ENCODE measurements at places on chromosomes 4 and X. TPM values are rescaled to one million over a fixed set of nuclear protein-coding genes. Genes with fewer than 3 reads are reported as not detected.

DNA sequence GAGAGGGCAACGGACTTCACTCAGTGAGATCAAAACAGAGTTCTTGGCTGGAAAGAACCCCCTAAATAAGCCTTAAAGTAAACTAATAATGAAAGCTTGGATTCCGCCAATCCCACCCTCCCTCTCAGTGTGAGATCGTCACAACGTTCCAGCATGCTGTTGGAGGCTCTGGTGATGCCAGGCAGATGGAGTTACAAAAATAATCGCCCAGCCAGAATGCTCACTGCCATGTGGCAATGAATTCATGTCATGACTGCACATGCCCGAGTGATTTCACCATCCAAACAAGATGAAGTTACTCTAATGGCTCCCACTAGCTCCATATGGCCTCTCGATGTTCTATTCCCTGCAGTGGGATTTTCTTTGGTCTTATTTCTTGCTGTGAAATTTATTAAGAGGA lies 248.0 kb downstream of the SPATA18 start:
- no peaks in the 10 kb centered on the region for H3K36me3 ChIP-seq
- H3K27me3 ChIP-seq: no peaks in the 10 kb centered on the region
- no peak overlapping the region for H3K4me3 ChIP-seq
- H3K27ac ChIP-seq: no peak overlapping the region

DNA sequence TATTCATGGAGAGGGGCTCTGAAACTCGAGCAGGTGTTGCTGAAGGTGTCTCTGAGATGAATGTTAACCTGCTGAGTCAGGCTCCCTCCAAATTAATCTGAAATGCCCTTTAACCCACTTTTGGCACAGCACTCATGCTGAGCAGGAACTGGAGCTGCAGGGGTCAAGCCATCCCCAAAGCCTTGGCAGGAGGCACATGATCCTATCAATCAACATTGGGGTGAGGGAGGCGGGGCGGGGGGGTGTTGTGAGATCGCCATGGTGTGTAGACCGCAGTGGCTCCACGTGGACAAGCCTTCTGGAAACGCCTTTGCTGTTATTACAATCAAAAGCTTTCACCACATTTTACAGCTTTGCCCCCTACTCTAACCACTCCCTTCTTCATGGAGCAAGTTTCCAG lies 16.5 kb downstream of the ENPP6 start:
- H3K4me1 ChIP-seq: no peaks in the 10 kb centered on the region
- no peak overlapping the region for H3K4me3 ChIP-seq
- no peak for DNase-seq
- no peak overlapping the region for H3K27ac ChIP-seq
- H3K27me3 ChIP-seq: no peaks in the 10 kb centered on the region

- no peaks in the 10 kb centered on the region for H3K4me1 ChIP-seq
- no peak overlapping the region for H3K4me3 ChIP-seq
- no peak overlapping the region for H3K27ac ChIP-seq
- no peaks in the 10 kb centered on the region for H3K36me3 ChIP-seq
Measured at GRCh38 chr4:81198609-81199008, 16.4 kb downstream of the PRKG2 start.

DNA sequence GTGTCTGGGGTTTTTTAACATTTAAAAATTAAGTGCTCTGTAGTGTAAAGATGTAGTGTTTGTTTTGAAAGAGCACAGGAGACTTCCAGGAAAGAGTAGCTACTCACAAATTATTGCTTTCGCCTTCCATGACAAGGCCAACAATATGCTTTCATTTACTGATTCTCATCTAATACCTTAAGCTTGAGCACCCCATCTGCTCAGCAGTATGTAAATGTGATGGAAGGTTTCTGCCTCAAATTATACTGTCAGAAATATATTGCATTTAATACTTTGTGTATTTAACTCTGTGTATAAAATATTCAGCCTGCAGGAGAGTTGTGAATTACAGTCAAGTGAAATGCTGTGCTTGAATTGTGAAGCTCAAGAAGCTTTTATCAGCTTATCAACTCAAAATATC lies 296.3 kb upstream of the ATOH1 start:
- no peak overlapping the region for H3K27ac ChIP-seq
- H3K36me3 ChIP-seq: no peaks in the 10 kb centered on the region
- no peaks in the 10 kb centered on the region for H3K4me1 ChIP-seq
- H3K4me3 ChIP-seq: no peak overlapping the region
- DNase-seq: no peak
- H3K27me3 ChIP-seq: no peaks in the 10 kb centered on the region

- no peak overlapping the region for H3K4me3 ChIP-seq
- no peaks in the 10 kb centered on the region for H3K4me1 ChIP-seq
- DNase-seq: no peak
- H3K27ac ChIP-seq: no peak overlapping the region
Measured at GRCh38 chr4:98493296-98493695, 165.1 kb downstream of the TSPAN5 start.

DNA sequence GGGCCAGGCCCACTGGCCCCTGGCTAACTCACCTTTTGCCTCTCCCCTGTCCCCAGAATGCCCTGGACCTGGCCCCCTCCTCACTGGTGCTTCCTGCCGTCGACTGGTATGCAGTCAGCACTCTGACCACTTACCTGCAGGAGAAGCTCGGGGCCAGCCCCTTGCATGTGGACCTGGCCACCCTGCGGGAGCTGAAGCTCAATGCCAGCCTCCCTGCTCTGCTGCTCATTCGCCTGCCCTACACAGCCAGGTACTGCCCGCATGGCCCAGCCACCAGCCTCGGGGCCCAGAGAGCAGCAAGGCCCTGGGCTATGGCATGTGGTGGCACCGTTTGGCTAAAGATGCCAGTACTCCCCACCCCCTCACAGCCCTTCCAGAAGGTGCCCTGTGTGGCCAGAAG lies 3.7 kb downstream of the ATP6AP1 start:
- no peak for DNase-seq
- no peaks in the 10 kb centered on the region for H3K27me3 ChIP-seq
- no peak overlapping the region for H3K27ac ChIP-seq
- peaks cover 29% of the 10 kb centered on the region for H3K4me1 ChIP-seq
- H3K36me3 ChIP-seq: peaks cover 24% of the 10 kb centered on the region
- H3K4me3 ChIP-seq: no peak overlapping the region

Gene VCX
- not detected for total RNA-seq

Gene WWC2
- 33.8 TPM for total RNA-seq

GRCh38 chrX:48971249-48972219 lies at the start of gene KCND1:
Gene KCND1 (minus strand): TSS chrX:48971844. CDS start chrX:48970271, 1,573 bp downstream.
- H3K36me3 ChIP-seq: peaks cover 23% of the 10 kb centered on the region
- peak within 1 kb of the TSS; percentile 50 for H3K4me3 ChIP-seq
- no peaks in the 10 kb centered on the region for H3K4me1 ChIP-seq
- no peaks in the 10 kb centered on the region for H3K27me3 ChIP-seq
- peak; percentile 36 for DNase-seq

Gene HEPH
- 7.8 TPM for total RNA-seq

Gene RIBC1
- 0.28 TPM for total RNA-seq

GRCh38 chr4:3769642-3770184 lies 3.5 kb downstream of the ADRA2C start:
- no peaks in the 10 kb centered on the region for H3K36me3 ChIP-seq
- peaks cover 70% of the 10 kb centered on the region for H3K27me3 ChIP-seq
- no peak overlapping the region for H3K27ac ChIP-seq
- no peak overlapping the region for H3K4me3 ChIP-seq

DNA sequence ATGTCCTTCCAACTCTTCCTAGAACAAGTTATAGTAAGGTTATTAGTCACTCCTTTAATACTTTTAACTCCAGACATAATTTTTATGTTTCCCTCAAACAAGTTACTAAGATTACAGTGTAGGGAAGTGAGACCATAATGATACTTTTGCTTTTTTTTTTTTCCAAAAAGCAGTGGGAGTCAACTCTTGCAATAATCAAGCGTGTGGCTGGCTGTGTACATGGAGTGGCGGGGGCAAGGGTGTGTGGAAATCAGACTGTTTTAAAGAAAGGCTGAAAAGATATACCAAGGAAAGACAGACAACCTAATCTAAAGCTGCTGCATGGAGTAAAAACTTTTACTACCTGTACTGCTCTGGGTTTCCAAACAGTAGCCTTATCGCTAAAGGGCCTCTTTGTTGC lies 4.1 kb downstream of the NOA1 start:
- DNase-seq: no peak
- H3K4me3 ChIP-seq: no peak overlapping the region
- no peaks in the 10 kb centered on the region for H3K27me3 ChIP-seq
- no peak overlapping the region for H3K27ac ChIP-seq
- peaks cover 60% of the 10 kb centered on the region for H3K36me3 ChIP-seq

- no peaks in the 10 kb centered on the region for H3K36me3 ChIP-seq
- no peaks in the 10 kb centered on the region for H3K4me1 ChIP-seq
- no peak overlapping the region for H3K4me3 ChIP-seq
- DNase-seq: no peak
- no peaks in the 10 kb centered on the region for H3K27me3 ChIP-seq
Measured at GRCh38 chr4:17066972-17067371, 168.5 kb upstream of the LDB2 start.

Gene NLGN3
- 0.77 TPM for total RNA-seq

GRCh38 chrX:68428431-68428830 lies 4.9 kb downstream of the OPHN1 start:
- H3K4me1 ChIP-seq: no peaks in the 10 kb centered on the region
- peaks cover 11% of the 10 kb centered on the region for H3K27me3 ChIP-seq
- H3K36me3 ChIP-seq: peaks cover 4% of the 10 kb centered on the region
- H3K27ac ChIP-seq: no peak overlapping the region
- DNase-seq: no peak
- H3K4me3 ChIP-seq: no peak overlapping the region

GRCh38 chr4:121819216-121819965 lies 4.3 kb downstream of the CCNA2 start:
- no peak for DNase-seq
- no peaks in the 10 kb centered on the region for H3K27me3 ChIP-seq
- H3K4me3 ChIP-seq: no peak overlapping the region
- no peaks in the 10 kb centered on the region for H3K4me1 ChIP-seq

DNA sequence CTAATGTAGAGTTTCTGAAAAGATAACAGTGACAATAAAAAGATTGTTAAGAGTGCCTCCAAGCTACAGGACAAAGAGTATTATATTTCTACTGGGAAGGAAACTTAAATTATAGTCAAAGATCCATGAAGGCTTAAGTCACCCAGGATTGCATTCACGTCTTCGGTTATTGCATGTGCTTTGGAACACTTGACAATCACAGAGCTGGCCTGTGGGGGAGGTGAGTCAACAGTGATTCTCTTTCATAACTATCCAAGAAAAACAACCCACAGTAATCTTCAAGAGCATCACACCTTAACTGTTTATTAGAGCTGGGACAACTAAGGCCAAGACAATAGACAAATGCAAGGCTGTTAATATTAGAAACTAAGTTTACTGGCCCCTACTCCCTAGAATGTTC lies 40.3 kb downstream of the PDGFC start:
- H3K4me3 ChIP-seq: no peak overlapping the region
- no peak overlapping the region for H3K27ac ChIP-seq
- H3K36me3 ChIP-seq: no peaks in the 10 kb centered on the region
- no peaks in the 10 kb centered on the region for H3K4me1 ChIP-seq
- no peaks in the 10 kb centered on the region for H3K27me3 ChIP-seq

Gene FAT4
- 11.8 TPM for total RNA-seq

DNA sequence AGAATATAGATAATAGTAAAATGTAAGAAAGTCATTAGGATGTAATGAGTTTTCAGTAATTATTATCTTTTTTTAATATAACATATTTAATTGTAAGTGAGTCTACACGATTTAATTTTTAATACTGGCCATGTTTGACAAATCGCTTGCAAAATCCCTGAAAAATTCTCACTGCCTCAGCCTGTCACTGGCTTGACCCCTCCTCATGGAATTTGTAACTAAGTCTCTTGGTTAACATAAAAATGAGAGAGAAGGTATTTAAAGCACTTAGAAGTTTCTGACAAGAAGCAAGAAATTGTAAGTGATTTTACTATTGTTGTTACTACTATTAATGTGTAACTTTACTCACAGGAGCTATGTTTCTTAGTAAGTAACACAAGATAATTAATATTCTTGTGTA lies 237.9 kb upstream of the GK2 start:
- H3K36me3 ChIP-seq: no peaks in the 10 kb centered on the region
- H3K27ac ChIP-seq: no peak overlapping the region
- H3K4me3 ChIP-seq: no peak overlapping the region
- no peak for DNase-seq
- no peaks in the 10 kb centered on the region for H3K27me3 ChIP-seq
- H3K4me1 ChIP-seq: no peaks in the 10 kb centered on the region

DNA sequence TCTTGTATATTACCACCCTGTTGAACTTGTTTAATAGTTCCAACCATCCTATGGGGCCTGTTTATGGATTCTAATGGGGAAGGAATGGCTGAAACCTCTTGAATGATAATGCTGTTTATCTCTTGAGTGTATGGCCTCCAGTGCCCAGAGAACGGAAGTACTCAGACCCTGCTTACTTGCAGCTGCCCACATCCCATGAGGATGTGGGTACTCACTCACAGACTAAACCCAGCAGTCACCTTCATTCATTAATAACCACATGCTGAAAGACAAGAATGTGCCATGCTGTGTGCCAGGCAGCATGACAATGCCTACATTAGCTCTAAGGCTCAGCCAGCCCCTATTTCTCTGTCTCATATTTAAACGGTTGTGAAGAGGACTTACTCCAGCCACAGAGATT lies 5.9 kb upstream of the ARMCX5 start:
- H3K27me3 ChIP-seq: no peaks in the 10 kb centered on the region
- no peaks in the 10 kb centered on the region for H3K4me1 ChIP-seq
- no peak overlapping the region for H3K27ac ChIP-seq
- DNase-seq: no peak

GRCh38 chr4:170089668-170090351 lies at the start of gene AADAT:
Gene AADAT (minus strand): TSS chr4:170089956. CDS start chr4:170089690, 266 bp downstream.
- H3K27ac ChIP-seq: peak within 1 kb of the TSS; percentile 53
- H3K4me1 ChIP-seq: peaks cover 11% of the 10 kb centered on the region
- H3K4me3 ChIP-seq: peak within 1 kb of the TSS; percentile 72

Gene ADGRL3
- 13.8 TPM for total RNA-seq

- H3K36me3 ChIP-seq: no peaks in the 10 kb centered on the region
- DNase-seq: no peak
- no peak overlapping the region for H3K4me3 ChIP-seq
- no peaks in the 10 kb centered on the region for H3K4me1 ChIP-seq
Measured at GRCh38 chrX:39974270-39974669, 123.5 kb downstream of the BCOR start.

Measured in heart left ventricle (tissue), 16 donors.